ENCODE measurements at places on chromosomes 3 and 15.

DNA sequence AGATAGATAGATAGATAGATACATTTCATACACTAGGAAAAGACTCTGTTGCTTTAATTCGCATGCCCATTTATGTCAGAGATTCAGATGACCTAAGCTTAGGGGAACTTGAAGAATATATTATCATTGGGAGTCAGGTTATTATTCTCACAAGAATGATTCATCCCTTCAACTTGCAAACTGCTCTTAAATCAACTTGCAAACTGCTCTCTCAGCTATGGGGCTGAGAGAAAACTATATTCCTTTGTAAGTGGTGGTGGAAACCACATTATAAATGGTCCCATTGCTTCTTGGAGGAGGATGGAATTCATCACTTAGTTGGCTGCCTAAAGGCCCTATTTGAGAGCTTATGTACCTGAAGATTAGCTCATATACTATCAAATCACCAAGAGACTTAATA lies 160.9 kb upstream of the STAC start:
- no peak for DNase-seq

DNA sequence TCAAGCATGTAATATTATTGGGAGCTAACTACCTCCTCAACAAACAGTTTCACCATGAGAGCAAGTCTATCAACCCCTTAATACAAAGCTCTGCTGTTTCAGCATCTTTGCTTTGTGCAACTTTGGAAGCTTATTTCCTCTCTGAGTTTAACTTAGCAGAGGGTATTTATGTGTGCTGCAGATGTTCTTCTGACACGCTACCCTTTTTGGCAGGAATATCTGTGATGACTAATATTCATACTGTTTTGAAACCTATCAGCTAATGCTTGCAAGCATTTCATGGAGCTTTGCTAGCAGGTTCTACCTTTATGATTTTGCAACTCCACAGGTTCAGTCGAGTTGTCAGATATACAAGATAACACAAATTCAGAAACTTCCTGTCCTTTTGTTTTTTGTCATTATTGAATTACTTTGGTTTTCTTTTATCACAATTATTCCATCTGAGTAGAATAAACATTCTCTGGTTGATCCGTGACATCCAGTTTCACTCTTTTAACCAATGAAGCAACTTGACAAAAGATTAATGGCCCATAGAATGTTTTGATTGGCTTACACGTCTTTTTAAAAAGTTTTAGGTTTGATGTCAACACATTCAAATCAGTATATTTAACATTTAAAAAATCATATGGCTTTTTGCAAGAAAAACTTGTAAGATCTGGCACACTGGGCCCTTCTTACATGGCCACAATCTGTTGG lies 1.7 kb upstream of the SLC9A9 start:
- no peak for DNase-seq

DNA sequence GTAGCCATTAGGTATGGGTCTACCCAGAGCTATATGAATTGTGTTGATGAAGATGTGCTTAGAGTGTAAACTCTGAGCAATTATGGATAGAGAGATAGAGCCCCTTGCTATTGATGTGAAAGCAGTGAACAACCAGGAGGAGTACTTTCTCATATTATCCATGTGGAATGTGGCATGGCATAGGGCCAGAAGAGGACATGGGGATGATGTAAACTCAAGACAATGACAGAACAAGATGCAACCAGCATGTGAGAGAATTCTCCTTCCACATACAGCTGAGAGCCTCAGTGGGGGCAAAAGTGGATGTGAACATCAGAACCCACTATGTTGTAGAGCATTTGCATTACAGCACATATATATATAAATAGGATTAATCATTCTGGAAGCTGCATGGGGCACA lies 36.4 kb upstream of the BNC1 start:
- DNase-seq: no peak

- no peak for DNase-seq
Observed at GRCh38 chr15:58095415-58095814, 29.9 kb upstream of the ALDH1A2 start.

DNA sequence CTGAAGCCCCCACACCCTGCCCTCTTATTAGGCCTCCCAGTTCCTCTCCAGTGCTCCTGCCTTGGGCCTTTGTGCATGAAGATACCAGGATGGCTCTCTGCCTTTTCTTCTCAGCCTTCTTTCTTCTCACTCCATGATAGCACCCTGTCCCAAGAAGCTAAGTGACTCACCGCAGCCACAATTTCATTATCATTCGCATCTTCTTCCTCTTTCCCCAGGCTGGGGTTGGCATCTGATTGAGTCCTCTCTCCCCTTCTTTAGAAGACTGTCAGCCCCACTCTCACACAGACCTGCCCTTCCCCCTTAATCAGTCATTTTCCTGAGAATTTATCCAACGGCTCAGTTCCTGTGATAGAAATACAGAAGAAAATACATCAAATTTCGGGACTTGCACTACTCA lies 102.0 kb downstream of the STAC start:
- DNase-seq: no peak

DNA sequence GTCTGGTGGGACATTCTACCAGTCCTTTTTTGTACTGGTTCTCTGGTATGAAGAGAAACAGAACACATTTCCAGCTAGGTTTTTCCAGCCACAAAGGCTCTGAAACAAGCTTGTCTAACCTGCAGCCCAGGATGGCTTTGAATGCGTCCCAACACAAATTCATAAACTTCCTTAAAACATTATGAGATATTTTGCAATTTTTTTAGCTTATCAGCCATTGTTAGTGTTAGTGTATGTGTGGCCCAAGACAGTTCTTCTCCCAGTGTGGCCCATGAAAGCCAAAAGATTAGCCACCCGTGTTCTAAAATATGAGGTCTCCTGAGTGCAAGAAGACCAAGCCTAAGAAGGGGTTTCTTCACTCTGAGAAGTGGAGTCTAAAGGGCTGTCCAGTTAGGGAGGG lies 18.4 kb upstream of the TIMP4 start:
- DNase-seq: no peak

- no peak for DNase-seq
Observed at GRCh38 chr3:12916159-12916558, 74.8 kb upstream of the RPL32 start.

- no peak for DNase-seq
Observed at GRCh38 chr3:51610708-51611107, 60.3 kb upstream of the TEX264 start.

- no peak for DNase-seq
Observed at GRCh38 chr3:174168538-174169254, 690.4 kb upstream of the NAALADL2 start.

- DNase-seq: no peak
Observed at GRCh38 chr15:64144565-64145281, 6.8 kb upstream of the SNX22 start.

DNA sequence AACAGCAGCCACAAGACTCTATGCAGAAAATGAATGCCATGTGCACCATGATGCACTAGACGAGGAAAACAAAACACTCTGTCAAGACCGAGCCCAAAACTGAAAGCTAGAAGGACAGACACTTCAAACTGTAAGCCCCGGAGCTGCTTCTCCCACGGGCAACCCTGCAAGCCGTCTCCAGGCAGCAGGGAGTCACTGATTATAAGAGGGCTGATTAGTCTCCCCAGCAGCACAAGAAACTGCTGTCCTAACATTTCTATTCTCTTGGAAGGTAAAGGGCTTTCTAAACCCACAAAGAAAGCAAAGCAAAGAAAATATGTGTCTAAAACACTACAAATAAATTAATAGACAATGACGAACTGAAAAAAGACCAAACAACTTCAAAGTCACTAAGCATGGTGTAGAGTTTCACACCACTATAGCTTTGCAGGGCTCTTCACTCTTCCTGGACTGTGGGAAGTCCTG lies 15.5 kb downstream of the TBC1D2B start:
- DNase-seq: no peak

DNA sequence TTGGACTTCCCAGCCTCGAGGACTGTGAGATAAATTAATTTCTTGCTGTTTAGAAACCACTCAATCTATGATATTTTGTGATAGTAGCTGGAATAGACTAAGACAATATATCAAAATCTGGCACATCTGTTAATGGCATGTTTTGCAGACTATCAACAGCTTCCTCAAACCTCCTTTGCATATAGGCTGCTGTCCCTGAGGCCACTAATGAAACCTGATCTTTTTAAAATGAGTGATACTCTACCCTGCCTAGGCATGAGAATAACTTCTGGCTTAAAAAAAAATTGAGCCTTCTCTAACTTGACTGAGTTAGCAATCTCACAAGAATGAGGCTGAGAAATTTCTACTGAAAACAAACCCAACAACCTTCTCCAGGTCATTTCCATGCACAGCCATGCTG lies 176.0 kb upstream of the CRBN start:
- DNase-seq: no peak

GRCh38 chr3:150090006-150090405 lies 119.3 kb upstream of the PFN2 start:
- DNase-seq: no peak

GRCh38 chr3:170038434-170039110 lies 777 bp downstream of the GPR160 start:
- DNase-seq: peak; percentile 3

- DNase-seq: no peak
Observed at GRCh38 chr3:24320601-24321000, 174.0 kb downstream of the THRB start.

- DNase-seq: no peak
Observed at GRCh38 chr3:42975456-42975855, 3.7 kb upstream of the GASK1A start.

DNA sequence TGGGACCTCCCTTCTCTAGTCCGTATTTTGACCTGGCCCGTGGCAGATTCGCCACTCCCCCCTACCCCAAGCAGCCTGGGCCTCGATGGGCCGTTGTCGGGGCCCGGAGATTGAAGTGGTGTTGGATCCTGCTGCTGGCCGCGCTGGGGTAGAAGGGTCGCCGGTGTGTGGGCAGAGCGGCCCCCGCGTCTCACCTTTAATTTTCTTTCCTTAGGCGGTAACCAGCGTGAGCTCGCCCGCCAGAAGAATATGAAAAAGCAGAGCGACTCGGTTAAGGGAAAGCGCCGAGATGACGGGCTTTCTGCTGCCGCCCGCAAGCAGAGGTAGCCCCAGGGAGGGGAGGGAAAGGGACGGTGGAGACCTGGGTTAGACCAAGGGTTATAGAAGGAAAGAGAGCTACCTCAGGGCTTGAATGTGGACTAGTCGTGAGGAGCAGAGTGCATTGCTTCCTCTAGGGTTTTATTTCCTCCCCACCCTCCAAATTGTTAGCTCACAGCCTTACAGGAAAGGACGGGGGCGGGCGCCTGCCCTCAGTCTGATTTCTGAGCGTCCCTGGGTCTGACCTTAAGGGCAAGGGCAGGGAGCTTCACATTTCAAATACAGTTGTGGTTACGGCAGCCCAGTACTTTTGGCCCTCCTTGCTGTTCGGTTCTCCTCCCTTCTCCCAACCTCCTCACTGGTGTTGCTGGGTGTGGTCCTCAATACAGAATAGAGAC lies 799 bp downstream of the SERF2 start:
- DNase-seq: no peak

DNA sequence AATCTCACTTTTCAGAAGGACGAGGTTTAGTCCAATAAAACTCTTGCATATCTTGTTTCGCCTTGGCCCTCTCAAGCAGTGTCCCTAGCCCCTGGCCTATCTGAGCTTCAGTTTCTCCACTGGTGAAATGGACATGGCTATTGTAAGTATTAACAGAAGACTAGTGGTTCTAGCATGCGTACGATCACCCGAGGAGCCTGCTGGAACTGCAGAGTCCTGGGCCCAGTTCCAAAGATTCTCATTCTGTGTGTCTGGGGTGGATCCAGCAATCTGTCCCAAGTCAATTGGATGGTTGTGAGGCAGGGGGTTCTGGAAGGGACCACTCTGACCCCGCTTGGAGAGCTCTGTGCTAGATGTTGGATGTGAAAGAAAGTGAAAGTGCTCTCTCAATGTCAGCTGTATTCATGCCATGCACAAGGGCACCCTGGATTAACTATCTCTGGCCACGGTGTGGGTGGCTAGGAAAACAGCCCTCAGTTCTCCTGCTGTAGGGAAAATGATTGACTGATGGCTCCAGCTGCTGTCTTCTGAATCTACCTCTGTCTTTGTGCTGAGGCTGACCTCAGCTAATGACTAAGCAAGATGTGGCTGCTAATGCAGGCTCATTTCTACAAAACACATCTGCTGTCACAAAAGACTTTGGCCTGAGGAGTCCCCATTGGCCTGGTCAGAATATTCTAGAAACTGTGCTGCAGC lies 1.9 kb upstream of the PLA1A start:
- DNase-seq: no peak

DNA sequence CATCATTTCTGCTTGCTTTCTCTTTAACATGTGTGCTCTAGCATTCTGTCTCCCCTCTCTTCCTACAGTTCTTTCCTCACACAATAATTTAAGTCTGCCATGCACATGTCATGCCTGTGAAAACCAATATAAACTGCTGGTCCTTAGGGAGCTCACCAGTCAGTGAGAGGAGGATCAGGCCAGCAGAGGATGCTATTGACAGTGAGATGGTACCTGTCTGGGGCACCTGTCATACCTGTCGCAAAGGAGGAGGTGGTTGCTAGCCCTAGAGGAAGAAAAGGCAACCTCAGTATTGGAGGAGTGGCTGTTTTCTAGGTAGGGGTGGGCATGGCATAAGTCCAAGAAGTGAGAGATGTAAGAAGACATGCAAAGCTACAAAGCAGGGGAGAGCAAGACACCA lies 194.6 kb downstream of the GABRG3 start:
- no peak for DNase-seq

DNA sequence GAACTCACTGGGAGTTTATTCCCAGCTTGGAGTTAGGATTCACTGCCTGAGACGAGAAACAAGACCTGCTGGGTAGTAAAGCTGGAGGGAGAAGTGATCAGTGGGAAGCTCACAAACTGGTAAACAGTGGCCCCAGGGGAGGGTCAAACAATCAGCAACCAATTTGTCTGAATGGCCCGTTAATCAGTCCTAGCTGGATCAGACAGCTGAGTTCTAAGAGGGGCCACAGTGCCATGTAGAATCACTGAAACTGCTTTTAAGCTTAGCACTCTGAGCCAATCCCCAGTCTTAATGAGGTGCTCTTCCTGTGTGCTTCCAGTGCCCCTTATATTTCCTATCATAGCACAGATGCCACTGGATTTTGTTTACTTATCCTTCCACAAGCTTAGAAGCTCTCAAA lies 591.7 kb downstream of the RSL24D1 start:
- DNase-seq: no peak

DNA sequence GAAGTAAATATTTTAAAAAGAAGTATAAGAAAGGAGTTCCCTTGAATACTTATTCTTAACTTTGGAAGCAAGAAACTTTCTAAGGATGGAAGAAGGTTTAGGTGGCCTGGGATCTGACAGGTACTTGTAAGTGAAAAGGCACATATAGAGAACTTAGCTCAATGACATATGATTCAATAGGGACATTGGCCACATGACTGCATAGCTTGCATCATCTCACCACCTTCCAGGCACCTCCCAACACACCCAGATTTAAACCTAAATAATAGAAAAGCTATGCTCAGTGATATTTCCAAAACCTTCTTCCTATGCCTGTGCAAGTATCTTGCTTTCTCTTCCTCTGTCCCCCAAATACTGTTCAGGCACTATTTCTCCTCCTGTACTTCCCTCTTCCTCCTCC lies 4.7 kb upstream of the P2RY1 start:
- no peak for DNase-seq

GRCh38 chr3:16396202-16396601 lies 117.3 kb downstream of the RFTN1 start:
- no peak for DNase-seq
